Urothelium cell line (cell line): ENCODE measurements at places on chromosomes 16 and 17.

DNA sequence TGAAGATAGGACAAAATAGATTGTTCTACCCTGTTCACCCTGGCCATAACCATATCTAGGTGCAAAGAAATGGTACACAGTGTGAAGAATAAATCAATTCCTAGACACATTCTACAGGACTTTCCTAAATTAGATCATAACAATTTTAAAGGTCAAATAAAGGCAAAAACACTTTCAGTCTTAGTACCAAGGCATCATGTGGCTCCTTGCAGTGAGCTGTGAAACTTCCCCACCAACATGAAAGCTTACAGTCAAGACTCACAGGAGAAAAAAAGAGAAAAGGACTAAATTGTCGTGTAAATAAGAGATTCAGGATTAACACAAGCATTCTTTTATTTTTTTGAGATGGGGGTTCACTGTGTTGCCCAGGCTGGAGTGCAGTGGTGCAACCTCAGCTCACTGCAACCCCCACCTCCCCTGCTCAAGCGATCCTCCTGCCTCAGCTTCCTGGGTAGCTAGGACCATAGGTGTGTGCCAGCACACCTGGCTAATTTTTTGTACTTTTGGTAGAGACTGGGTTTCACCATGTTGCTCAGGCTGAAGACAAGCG is 14.2 kb downstream of the NSMCE1 start:
- no peak for DNase-seq

GRCh38 chr16:81582655-81583441 is 138.2 kb downstream of the CMIP start:
- DNase-seq: no peak

DNA sequence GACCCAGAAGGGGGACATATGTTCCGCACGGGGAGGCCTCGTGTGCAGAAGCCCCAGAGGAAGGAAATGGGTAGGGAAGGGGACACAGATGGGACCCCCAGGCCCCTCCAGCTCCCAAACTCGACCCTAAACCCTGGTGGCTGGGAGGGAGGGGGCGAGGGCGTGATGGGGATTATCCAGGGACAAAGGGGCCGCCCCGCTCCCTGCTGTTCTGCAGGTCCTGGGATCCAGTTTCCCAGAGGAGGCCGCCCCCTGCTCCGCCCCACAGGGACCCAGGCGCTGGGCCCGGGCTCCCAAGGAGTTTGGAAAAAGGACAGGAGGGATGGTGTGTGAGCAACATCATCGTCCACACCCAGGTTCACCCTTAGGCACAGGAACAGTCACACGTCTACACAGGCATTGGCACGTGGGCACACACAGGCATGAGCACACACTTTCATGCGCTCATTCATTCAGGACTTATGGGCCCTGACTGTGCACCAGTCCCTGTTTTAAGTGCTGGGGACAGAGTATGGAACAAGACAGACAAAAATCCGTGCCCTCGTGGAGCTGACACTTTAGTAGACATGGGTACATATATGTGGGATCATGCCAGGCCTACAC is 12.8 kb upstream of the FBXL19 start:
- no peak for DNase-seq

DNA sequence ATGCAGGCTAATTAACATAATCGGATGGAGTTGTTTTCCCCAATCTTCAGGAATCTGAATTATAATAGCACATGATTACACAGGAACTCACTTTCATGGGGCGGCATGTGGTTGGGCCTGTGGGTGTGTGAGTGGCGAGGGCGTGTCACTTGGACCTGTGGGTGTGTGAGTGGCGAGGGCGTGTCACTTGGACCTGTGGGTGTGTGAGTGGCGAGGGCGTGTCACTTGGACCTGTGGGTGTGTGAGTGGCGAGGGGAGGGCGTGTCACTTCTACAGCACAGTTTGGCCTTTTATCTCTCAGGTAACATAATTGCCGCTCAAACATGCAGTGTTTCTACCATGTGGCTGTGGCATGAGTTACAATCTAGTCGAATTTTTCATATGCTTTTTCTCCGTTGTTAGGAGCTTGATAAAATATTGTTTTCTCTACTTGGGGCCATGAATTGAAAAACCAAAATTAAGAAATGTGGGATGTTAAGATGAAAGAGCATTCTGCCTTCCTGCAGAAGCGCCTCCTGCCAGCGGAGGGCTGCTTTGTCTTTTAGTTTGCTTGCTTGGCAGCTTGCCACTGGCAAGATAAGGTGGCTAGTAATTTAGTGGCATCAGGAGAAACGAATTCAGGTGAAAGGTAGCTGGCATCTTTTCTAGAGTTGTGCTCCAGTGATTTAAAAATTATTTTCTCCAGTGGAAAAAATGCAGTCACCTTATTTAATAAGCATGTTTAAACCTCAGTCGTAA is 36.2 kb downstream of the USP10 start:
- DNase-seq: no peak

DNA sequence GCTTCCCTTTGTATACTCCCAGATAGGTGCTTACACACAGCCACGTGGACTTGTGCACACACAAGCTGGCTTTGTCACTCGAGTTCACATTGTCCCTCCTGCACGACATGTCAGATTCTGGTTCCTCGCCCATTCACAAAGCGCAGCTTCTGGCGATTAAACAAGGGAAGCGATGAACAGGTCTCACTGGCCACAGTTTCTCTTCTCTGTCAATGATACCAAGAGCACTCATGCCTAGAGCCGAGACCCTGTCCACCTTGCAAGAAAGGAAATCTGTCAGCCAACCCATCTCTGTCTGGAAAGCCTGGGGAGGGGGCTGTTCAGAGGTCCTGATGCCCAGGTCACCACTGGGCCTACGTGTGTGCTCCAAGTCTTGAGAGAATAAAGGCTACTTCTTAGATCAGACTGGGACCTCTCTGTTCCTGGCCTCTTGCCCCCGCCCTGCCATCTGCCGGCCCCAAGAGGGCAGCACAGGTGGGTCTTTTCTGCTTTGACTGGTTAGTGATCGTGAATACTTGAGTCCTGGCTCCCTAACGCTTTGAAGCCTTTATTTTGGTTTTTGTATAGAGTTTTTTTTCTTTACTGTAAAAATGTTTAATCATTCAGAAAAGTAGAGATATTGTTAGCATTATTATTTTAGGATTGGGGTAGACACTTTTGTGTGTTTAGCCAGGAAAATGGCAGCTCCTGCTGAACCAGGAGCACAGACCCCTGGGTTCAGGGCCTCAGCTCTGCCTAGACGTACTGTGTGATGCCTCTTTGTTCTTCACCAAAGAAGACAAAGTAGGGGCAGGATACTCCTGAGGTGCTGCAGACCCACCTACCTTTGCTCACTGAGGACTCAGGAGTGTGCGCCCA is 104.7 kb downstream of the MRM1 start:
- DNase-seq: peak; percentile 69

DNA sequence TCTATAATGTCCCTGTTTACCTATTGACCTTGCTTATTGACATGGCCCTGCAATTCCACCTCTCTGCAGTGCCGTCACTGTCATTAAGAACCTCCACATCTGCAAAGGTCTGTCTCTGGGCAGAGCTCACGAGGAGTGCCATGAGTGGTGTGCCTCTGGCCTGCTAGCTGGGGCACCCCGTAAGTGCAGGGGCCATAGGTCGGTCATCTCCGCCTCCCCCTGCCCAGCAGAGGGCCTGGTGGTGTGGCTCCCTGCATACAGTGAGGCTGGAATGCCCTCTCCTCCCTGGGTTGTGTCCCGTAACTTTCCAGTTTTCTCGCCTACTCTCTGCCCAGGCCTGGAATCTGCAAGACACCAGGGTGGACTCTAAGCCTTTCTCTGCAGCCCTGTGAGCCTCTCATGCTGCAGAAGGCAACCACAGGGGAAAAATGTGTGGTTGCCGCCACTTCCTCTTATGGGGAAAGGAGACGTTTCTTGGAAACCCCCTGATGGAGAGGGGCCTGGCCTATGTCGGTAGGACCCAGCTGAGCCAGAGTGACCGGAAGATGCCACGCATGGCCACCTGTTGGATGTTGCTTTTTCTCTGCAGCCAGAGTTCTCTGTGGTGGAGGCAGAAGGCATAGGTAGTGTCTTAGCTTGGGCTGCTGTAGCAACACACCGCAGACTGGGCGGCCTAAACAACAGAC is 2.7 kb upstream of the SNX20 start:
- DNase-seq: no peak
